ENCODE measurements at places on chromosomes 3 and 15.
A peak's percentile ranks its signal among the peaks of the same experiment; 100 is the strongest.

DNA sequence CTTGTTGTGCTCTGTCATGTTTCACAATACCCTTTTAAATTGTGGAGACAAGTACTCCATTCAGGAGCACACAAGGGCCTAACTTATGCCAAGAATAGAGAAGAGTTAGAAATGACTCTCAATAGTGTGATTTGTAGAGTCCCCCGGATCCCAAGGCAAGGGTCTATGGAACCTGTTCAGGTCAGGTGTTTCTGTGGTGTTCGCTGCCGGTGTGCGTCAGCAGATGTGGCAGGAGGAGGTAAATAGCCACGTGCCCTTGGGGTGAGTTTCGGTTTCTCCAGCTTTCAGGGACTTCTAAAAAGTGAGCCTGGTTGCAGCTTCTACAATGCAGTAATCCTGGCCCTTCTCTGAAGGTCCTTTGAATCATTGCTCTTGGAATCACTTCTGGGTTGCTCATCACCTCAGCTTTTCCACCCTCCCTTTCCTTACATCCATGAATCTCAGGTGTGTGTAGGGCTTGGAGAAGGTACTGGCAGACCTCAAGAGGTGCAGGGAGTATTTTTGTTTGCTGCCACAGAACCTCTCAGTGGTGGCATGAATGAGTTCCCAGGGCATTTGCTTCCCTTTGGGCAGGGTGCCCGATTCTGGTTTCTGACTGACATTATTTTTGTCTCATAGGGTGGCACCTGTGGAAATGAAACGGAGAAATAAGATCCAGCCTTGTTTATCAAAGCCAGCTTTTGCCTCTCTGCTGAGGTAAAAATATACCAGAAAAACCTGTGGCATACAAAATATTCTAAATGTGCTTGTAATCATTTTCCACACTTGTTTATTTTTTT lies 7.3 kb downstream of the ST3GAL6 start:
- DNase-seq, result no peak

GRCh38 chr3:124313621-124314020 lies 321.7 kb upstream of the ROPN1 start:
- no peak for DNase-seq

DNA sequence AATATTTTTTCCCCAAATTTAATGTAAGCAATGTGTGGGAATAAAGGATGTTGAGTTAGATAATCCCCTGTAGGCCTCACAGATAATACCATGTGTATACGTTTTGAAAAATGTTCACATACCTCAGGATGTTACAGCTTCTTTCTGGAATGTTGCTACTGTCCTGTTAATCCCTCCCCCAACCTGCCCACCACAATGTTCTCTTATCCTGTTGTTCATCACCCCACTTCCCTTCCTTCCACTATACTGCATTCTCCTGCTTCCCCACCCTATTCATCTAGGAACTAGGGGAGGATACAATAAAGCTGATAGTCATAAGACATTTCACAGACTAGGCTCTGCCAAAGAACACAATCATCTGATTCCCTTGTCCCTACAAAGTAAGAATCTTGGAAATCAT lies 92.1 kb downstream of the IGF2BP2 start:
- no peak for DNase-seq

- no peak for DNase-seq
Measured at GRCh38 chr3:73801444-73801843, 176.7 kb upstream of the PDZRN3 start.

- DNase-seq, result no peak
Measured at GRCh38 chr3:157282261-157283191, 122.6 kb upstream of the CCNL1 start.

DNA sequence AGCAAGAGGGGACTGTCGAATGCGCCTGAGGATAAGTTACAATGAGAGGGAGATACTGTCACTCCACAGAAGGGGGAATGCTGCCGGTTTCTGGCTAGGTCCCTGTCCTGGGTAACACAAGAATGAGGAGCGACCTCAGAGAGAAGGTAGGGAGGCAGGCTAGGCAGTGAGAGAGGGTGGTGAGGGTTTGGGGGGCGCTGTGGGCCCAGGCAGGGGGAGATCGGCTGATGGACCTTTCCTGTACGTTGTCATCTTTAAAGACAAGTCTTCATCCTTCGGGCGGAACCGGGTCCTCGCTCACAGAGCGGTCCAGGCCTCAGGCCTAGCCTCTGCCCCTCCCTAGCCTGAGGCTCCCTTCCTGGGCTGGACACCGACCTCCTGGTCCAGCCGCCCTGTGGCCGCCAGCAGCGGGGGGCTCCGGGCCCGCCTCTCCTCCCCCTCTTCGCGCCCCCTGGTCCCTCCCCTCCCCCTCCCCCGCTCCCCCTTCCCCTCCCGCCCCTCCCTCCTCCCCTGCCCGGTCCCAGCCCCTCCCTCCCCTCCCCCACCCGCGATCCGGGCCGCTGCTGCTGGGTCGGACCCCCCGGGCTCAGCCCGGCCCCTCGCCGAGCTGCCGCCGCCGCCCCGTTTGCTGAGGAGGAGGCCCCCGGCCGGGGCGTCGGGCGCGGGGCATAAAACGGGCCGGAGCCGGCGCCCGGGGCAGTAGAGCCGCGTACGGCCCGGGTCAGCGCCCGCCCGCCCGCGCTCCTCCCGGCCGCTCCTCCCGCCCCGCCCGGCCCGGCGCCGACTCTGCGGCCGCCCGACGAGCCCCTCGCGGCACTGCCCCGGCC lies at the start of gene CHRD:
CHRD (plus strand) TSS at position 697 of the 827 bp plus-strand sequence. CDS start 265 bp downstream, outside the sequence.
- no peak for DNase-seq

DNA sequence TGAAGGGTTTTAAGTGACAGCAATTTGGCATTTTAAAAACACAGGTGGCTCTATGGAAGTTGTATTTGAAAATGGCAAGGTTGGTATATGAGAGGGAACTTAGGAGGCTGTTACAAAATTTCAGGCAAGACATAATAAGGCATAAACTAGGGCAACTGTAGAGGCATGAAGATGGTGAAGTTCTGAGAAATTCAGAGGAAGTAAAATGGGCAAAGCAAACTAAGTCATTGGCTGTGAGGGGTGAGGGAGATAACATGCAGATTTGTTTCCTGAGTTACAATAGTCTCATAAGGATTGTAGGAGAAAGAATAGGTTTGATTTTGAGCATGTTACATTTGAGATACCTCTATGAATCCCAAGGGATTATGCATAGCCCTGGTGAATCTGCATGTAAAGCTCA lies 302.9 kb upstream of the ARHGEF26 start:
- DNase-seq, result no peak

DNA sequence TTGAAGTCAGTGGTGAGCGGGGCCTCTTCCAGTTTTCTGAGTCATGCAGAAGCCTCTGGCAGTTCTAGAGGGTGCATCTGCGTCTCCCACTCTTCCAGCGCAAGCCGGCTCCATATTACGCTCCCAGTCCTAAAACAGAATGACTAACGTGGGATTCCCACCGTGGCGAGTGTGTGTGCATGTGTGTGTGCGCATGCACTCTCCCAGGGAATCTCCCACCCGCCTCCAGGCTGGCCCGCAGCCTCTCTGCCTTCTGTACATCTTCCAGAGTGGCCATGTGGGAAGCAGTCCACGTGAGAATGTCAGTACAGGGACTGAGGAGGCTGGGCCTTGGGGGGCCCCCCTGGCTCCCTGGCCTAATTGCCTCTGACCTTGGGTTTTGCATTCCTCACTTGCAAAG lies 87.7 kb downstream of the LSM3 start:
- no peak for DNase-seq

DNA sequence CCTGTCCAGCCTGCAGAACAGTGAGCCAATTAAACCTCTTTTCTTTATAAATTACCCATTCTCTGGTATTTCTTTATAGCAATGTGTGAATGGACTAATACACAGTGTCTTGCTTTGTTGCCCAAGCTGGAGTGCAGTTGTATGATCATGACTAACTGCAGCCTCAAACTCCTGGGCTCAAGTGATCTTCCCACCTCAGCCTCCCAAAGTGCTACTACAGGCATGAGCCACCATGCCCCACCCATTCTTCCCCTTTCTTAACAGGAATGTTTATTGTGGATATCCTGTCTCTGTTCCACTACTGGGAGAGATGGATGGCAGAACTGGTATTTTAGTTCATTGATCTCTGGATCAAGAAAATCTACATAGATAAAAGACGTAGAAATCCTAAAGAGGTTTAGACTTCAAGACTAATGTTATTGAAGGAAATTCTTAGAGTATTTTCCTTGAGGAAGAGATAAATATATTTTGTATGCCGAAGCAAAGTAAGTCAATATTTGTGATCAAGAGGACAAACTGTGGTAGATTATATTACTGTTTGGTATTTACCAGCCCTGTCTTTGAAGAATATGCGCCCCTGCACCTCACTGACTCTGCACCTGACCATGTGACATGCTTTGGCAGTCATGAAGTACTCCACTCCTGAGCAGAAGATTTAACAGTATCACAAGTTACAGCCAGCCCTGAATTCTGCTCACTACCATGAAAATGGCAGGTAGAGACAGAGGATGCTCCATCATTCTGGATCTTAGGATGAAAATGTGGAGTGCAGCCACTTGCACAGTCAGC lies 42.9 kb downstream of the UACA start:
- no peak for DNase-seq

DNA sequence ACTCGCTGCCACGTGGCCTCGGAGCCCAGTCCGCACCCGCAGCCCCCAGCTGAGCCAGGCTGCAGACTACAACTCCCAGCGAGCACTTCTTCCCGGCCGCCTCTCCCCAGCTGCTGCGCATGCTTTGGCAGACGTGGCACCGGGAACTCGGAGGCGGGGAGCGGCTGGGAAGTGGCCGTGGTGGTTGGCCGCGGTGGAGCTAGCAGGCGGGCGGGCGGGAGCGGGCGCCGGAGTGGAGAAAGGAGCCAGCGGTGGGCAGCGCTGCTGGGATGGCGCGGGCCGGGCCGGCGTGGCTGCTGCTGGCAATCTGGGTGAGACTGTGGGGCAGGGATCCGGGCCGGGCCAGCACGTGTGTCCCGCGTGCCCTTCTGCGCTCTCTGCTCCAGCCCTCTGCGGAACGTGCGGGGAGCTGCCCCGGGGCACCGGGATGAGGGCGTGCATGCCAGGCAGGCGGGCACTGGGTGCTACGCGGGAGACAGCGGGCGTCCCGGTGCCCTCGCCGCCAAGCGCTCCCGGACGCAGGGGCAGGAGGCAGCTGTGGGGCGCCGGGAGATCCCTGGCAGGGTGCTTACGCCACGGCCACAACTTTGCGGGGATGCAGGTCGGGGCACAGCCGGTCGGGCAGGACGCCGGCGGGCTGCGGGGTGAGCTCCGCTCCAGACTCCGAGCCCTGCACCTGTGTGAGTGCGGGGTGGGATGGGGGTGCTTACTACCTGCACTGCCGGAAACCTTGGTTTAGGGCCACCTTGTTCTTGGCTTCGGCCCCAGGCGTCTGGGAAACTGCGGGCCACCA lies at the start of gene PDIA5:
PDIA5 (plus strand) TSS at position 130 of the 793 bp plus-strand sequence; CDS start at position 270, 140 bp downstream.
- peak; percentile 83 for DNase-seq

DNA sequence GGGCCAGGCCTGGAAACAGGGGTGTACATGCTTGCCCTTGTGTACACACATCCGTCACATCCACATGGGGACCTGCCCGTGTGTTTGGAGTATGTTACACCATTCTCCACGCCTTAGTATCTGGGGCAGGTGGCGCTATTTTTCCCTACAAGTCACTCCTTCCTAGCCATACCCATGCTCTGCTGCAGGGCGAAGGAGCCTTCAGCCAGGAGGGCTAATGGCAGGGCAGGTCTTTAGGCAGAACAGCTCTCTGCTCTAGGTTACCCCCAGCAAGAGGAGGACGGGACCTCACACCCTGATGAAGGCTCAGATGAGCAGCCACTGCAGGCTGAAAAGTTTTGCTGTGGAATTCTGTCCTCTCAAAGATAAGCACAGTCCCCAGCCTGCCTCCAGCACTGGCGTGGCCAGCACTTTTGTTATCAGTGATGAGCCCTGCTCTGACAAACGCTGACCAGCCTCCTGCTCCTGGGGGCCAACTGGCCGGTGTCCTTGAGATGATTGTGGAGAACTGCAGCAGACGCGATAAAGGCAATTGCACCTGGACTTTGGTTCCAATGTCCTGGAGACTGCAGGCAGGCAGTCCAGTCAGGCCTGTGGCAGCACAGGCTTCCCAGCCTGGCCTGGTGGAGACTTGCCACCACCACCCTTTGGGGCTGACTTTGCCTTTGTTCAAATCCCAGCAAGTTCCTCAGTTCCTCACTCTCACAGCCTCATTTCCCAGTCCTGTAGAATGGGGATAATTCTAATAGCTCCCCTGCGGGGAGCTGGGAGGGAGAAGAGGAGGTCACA lies 19.8 kb upstream of the PIGZ start:
- DNase-seq, result no peak

GRCh38 chr15:100234158-100235029 lies 107.4 kb downstream of the ADAMTS17 start:
- no peak for DNase-seq

GRCh38 chr15:71804695-71805470 lies 5.5 kb upstream of the NR2E3 start:
- no peak for DNase-seq

DNA sequence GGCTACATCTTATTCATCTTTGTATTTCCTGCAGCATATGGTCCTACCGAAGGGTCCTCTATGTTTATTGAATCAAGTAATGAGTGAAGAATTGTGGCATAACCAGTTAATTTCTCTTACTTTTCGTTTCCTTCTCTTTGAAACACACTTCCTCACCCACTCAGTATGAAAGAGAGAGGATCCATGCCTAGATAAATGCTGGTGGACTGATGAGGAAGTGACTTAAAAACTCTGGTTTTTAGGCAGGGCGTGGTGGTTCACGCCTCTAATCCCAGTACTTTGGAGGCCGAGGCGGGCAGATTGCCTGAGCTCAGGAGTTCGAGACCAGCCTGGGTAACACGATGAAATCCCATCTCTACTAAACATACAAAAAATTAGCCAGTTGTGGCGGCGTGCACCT lies 2.2 kb upstream of the MB21D2 start:
- DNase-seq, result no peak

GRCh38 chr15:48006031-48006511 lies 114.7 kb upstream of the SLC24A5 start:
- no peak for DNase-seq

DNA sequence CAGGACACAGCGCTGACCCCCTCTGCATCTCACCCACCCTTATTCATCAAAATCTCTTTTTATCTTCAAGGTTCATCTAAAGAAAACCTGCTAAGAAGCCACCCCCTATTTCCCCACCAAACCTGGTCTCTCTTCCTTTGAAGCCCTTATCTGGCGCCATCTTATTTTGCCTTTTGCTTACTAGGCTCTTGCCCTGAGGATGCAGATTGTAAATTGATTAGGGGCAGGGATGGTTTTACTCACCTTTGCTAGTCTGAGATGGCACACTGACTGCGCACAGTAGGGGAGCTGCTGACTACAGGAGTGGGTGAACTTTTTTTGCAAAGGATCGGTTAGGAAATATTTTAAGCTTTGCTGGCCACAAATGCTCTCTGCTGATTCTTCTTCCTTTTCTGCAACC lies 78.9 kb upstream of the BHLHE40 start:
- DNase-seq, result no peak

Data from activated CD4-positive, alpha-beta T cell treated with anti-CD3 and anti-CD28 coated beads, Interleukin-2, amount 50 U/mL, for 48 hours (primary cell).